Adrenal gland (tissue), 19 donors: ENCODE measurements at places on chromosomes 11 and 22. TPM values are rescaled to one million over a fixed set of nuclear protein-coding genes. Genes with fewer than 3 reads are reported as not detected.

DNA sequence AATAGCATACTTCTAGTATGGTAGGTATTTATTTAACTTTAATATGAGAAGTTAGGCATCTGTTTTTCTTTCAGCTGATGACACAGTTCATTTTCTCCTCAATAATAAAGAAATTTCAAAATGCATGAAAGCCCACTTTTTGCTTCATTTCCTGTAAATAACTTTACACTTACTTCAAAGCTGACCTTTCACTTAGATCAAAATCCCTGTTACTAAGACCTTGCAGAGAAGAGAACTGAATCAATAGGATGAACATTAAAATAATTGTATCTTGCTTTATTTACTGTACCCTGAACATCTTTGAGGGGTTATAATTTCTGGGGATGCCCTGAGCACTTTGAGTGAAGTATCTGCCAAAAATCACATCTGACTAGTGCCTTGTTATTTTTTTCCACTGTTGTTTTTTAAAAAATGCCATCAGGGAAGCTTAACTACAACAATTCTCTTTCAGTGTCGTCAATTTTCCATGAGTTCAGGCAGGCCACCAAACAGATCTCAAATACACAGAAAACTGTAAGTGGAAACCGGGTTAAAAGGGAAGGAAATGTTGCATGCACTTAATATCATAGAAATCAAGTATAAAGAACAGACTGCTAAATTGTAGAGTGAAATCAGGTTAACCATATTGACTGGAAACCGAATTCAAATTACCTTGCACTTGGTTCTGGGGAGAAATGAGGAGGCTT lies 206.2 kb downstream of the MAML2 start:
- no peak for DNase-seq

- DNase-seq: no peak
Measured at GRCh38 chr11:62854013-62854824, 14.8 kb upstream of the WDR74 start.

Gene RASL10A
- total RNA-seq: 0.33 TPM

Gene IL10RA
- total RNA-seq: 39.1 TPM

- no peak for DNase-seq
Measured at GRCh38 chr11:46597155-46597554, 3.3 kb upstream of the AMBRA1 start.
